ENCODE measurements at places on chromosomes 12 and 14. TPM values are rescaled to one million over a fixed set of nuclear protein-coding genes. Genes with fewer than 3 reads are reported as not detected.

GRCh38 chr14:89912667-89913211 is 41.8 kb downstream of the EFCAB11 start:
- DNase-seq, result no peak

- no peak for DNase-seq
Measured at GRCh38 chr14:81465507-81466228, 65.5 kb upstream of the STON2 start.

The SOX5 gene
- total RNA-seq, result 31.4 TPM

DNA sequence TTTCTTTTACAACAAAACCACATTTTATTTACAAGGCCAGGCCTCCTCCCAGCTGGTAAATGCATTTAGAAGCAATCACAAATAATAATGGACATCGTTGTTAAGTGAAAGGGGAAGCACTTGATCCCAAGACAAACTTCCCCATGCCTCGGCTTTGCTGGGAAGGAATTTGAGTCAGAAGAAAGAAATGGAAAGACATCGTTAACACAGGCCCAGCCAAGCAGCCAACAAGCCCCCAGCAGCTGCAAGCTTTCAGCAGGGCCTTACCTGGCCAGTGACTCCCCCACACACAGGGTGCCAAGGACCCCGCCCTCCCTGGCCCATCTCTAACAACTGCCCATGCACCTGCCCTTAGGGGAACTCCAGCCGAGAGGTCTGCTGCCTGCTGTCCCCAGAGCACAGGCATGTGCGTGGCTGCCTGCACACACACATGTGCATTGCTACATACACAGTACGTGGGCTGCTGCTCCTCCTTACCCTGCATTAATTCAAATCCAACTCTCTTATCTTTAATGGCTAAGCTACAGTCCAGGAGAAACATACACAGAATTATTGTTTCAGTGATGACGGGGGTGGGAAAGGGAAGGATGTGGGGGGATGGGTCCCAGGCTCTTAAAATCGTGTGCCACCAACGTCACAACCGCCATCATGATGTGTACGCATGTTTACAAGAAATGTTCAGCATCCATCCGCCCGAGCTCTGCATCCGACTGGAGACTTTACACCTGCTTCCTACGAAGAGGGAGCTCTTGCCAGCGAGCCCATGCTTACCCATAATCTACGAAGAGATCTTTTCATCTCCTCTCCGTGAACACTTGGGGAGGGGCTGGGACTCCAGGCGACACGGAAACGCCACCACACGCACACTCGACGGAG is 9.8 kb downstream of the BCL11B start:
- peak; percentile 55 for DNase-seq

DNA sequence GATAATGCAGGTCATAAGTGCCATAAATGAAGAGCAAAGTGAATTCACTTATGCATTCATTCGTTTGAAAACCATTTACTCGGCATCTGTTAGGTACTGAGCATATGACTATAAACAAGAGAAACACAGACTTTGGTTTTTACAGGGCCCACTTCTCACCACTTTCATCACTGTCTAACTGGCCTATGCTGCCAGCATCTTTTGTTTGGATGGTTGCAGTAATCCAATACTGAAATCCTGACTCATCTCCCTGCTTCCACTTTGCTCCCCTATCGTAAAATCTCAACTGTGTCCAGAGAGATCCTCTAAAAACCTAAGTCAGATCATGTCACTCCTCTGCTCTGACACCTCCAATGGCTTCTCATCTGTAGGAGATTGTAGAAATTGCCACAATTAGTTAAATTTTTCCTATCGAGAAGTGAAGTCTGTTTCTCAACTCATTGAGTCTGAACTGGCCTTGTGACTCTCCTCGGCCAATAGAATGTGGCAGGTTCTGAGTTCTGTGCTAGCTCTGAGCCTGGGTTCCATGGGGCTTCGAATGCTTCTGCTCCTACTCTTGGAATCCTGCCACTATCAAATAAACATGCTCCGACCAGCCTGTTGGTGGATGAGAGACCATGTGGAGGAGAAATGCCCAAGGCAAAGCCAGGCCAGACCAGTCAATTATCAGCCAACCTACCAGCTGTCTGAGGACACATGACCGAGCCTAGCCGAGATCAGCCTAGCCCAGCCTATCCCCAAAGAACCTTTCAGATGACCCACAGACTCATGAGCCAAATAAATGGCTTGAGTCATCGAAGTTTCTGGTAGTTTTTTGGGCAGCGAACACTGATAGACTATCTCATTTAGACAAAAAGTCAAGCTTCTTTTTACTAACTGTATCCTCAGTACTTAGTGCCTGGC is 2.2 kb upstream of the BATF start:
- DNase-seq, result no peak
